ENCODE measurements at places on chromosomes 7 and 10.

GRCh38 chr10:103493362-103493915, at the start of gene NEURL1:
NEURL1 (plus strand) TSS chr10:103493705; CDS start chr10:103494388, 683 bp downstream.
- DNase-seq: no peak

GRCh38 chr10:3467052-3467951, 294.7 kb upstream of the PITRM1 start:
- peak; percentile 83 for DNase-seq

DNA sequence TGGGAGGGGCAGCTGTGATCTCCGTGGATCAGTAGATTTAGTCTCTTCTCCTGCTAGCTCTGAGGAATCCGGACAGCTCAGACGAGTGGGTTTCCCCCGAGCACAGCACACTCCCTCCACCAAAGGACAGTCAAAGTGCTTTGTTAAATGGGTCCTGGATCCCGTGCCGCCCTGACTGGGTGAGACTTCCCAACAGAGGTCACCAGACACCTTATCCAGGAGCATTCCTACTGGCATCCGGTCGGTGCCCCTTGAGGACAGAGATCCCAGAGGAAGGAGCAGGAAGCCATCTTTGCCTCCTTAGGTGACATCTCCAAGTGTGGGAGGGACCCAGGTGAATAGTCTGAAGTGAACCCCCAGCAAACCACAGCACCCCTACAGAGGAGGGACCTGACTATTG, 1148.9 kb downstream of the CNTNAP2 start:
- no peak for DNase-seq

DNA sequence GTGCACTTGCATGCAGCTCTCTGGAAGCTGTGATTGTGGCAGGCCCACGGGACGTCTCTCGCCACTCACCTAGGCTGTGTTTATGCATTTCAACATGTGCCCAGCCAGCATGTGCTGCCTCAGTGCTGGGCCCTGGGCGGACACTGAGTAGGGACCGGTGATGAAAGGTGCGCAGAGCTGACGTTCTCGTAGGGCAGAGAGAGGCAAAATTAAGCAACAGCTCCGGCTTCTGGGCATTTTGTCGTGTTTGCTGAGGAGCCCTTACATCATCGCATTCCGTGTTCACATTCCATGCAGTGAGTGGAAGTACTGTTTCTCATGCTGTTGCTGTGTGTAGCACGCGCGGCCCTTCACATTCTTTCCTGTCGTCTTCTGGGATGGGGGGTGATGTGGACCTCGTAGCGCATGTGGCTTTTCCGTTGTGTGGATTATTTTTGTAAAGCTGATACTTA, 50.5 kb downstream of the PRF1 start:
- DNase-seq: no peak

DNA sequence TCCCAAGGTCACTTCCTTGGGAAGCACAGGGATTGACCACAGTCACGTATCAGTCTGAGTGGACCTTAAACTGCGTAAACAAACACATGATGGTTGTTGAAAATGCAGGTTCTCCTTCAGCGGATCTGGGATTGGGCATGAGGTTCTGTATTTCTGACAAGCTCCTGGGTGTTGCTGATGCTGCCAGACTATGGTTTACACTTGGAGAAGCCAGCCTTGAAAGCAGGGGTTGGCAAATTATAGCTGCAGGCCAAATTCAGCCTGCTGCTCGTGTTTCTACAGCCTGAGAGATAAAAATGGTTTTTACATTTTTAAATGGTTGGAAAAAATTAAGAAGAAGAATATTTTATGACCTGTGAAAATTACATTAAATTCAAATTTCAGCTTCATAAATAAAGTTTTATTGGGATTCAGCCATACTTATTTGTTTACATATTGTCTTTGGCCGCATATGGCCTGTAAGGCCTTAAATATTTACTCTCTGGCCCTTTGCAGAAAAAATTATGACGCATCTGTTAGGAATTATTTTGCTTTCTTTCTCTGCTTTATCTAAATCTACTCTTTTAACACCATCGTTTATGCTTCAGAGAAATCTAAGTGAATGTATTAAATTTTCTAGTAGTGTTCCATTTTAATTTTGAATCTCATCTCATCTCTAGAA, 109.6 kb downstream of the SH2D4B start:
- DNase-seq: no peak

GRCh38 chr7:15011289-15011688, 108.7 kb upstream of the DGKB start:
- DNase-seq: no peak

- DNase-seq: no peak
Measured at GRCh38 chr7:151756076-151756731, 120.7 kb downstream of the PRKAG2 start.

DNA sequence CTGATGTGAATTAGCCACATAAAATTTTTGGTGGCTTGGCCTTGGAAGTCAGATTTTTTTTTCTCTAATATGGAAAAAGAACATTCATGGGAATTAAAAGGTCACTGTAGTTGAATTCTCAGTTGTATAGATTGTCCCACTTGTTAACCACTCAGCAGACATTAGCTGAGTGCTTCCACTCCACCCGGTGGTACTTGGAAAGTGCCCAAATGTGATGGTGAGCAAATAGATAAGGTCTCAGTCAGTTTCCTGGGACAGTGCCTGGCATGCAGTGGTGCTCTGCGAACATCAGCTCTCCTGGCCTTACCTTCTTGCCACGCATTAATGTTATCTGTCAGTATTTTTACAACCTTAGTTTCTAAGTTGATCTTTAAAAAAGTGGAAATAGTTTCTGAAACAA, 1.4 kb downstream of the ATP5F1C start:
- peak; percentile 21 for DNase-seq

- no peak for DNase-seq
Measured at GRCh38 chr10:106555599-106555998, 608.9 kb downstream of the SORCS1 start.

- no peak for DNase-seq
Measured at GRCh38 chr10:47092376-47092775, 181.1 kb downstream of the PTPN20 start.

GRCh38 chr7:36809510-36809909, 85.2 kb upstream of the AOAH start:
- no peak for DNase-seq

- DNase-seq: no peak
Measured at GRCh38 chr7:126501617-126502016, 751.1 kb downstream of the GRM8 start.

- no peak for DNase-seq
Measured at GRCh38 chr10:110901954-110902819, 16.8 kb downstream of the BBIP1 start.

DNA sequence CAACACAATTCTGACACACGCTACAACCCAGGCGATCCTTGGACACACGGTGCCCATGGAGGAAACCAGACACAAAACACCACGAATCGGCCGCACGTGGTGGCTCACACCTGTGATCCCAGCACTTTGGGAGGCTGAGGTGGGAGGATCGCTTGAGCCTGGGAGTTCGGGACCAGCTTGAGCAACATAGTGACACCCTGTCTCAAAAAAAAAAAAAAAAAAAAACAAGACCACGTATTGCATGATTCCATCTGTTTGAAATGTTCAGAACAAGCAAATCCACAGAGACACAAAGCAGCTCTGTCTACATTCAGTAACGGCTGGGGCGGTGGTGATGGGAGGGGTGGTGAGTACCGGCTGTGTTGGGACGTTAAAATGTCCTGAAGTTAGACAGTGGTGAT, 25.2 kb downstream of the ADAP1 start:
- DNase-seq: no peak

GRCh38 chr10:113019692-113020474, 69.8 kb downstream of the TCF7L2 start:
- DNase-seq: no peak

DNA sequence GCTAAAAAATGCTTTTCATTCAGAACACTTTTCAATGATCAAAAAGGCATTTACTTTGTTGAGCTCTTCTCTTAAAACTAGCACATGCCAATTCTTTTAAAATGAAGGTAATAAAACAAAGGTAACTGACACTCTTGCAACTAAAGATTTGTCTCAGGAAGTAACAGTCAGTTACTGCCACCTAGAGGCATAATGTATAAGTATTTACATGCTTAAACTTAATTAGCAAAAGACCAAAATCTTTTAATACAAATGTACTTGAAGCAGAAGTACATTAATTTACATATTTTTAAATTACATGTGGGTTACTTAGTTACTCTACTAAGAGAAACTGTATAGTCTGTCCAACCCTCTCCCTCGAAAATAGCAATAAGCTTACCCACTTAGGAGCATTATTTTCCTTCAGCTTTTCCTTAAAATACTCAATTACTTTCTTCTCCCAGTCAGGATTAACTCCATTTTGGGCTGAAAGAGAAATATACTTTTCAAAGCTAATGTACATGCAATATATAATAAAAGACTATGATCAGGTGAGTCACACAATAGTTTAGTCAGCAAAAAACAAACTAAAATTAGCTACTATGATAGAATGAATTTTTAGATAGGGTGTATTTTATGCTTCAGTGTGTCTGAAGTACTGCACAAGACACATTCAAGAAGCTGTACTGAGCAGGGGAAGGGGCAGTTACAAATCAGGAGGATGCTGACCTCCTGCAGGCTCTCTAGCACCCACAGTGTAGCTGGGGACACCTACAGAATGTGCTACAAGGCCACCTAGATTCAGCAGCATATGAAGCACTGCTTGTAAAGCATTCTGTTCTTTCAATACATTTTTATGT, 13.0 kb downstream of the MCMBP start:
- DNase-seq: no peak

DNA sequence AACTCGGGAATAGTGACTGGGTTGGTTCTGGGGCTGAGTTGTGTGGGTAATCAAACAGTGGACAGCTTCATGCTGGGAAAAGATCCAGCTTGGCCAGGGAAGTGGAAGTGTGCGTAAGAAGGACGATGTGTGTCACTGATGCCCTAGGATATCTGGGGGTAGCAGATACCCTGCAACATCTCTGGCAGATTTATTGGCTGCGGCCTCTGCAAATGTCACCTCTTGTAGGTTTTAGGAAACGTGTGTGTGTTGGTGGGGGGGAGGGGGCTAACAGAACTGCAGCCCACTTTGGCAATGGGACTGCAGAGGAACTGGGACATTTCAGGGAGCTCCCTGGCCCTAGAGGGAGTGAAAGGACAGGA, 965 bp upstream of the AGAP3 start:
- DNase-seq: no peak

DNA sequence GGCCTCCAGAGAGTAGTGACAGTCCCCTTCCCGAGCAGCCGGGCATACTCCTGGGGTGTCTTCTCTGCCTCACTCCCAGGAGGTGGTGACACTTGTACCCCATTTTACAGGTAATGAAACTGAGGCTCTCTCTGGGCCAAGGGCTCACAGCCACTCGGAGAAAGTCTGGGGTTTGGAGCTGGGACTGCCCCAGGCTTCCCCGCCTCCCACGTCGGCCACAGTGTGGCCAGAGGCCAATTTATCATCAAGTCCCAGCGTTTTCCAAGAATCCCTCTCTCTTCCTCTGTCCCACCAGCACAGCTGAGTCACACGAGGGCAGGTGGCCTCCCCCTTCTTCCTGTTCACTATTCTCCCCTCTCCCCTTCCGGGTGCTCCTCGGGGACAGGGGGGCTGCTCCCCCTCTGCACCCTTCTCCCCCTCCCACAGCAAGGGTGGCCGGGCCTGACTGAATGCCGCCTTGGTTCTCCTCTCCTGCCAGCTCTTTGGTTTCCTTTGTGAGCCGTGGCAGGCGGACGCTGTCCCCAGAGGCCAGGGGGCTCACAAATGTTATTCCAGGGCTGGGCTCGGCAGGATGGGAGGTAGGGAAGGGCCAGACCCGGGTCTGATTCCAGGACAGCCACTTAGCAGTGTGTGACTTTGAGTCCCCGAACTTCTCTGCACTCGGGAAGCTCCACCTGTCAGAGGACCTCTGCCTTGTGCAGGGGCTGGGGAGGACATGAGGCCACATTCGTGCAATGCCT, 17.7 kb downstream of the CLIP2 start:
- DNase-seq: no peak

DNA sequence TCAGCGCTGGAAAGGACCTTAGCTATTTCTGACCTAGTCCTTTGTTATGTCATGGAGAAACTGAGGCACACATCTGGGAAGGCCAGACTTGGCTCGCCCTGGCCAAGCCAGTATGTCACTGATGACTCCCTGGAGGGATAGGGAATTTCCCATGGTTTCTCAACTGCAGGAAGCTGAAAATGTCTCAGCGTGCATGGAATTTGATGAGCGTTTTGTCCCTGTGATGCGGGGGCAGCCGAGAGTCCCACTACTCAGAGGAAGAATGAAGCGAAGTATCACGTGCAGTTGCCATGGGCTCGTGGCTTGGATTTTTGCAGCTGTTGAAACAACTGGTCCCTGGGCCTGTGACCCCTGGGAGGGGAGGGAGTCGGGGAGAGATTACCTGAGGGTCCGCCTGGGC, 44.8 kb downstream of the CLIP2 start:
- no peak for DNase-seq

DNA sequence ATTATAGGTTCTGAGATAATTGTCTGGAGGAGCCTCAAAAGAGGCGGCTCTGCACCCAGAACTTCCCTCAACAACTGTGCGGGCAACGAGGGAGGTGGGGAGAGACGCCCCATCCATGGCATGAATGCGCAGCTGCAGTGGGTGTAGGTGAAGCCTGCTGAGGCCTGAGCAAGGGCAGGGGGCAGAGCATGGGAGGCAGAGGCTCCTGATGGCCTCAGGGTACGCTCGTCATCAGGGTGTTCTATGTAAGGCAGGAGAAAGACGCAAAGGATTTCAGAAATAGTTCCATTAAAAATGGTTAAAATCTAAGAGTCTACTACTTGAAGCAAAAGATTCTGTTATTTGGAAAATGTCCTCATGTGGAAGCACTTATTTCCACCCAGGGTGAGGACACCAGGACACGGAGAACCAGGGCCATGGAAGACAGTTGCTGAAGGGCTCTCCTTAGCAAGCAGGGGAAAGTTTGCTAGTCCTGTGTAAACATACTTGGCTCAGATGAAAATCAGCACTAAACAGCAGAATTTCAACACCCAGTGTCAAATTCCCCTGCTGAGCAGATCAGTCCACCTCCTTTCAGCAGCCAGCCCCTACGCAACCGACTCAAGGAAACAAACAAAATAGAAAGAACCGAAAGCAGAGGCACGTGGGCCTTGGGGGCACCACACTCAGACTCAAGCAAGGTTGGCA, 18.9 kb downstream of the INSIG1 start:
- DNase-seq: no peak

- DNase-seq: no peak
Measured at GRCh38 chr7:8215648-8216333, 46.2 kb downstream of the ICA1 start.

GRCh38 chr10:68223535-68224165, 8.3 kb downstream of the ATOH7 start:
- no peak for DNase-seq

GRCh38 chr7:138429577-138430250, 30.3 kb upstream of the TRIM24 start:
- DNase-seq: no peak

DNA sequence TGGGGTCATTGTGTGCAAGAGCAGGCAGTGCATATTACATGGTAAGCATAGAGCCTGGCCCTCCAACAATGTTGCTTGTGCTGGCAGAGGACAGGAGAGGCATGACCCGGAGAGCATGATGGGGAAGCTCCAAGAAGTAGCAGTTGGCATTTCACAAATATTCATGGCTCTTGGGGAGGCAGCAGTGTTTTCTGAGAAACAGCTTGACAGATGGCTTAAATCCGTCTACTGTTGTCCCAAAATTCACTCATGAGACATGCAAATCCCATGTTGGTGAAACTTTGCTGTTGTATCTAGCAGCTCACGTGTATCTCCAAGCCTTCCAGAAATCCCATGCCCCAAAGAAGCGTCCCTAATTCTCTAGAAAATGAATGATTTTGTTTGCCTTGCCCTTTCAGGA, 487.0 kb downstream of the SORCS3 start:
- no peak for DNase-seq

- no peak for DNase-seq
Measured at GRCh38 chr7:155215576-155216325, 81.9 kb upstream of the INSIG1 start.

GRCh38 chr10:47425813-47426419, 41.8 kb upstream of the ZNF488 start:
- DNase-seq: no peak

All from gastrocnemius medialis (tissue), 4 donors.